Osteocyte (in vitro differentiated cells): ENCODE measurements at places on chromosomes 3 and 15.

- no peak for DNase-seq
These were observed 28.4 kb upstream of the RPL29 start for GRCh38 chr3:52023860-52024764.

GRCh38 chr3:151293127-151293526, 14.8 kb upstream of the P2RY14 start:
- DNase-seq, result no peak

- no peak for DNase-seq
These were observed 1.2 kb upstream of the LRRC34 start for GRCh38 chr3:169813757-169814517.

DNA sequence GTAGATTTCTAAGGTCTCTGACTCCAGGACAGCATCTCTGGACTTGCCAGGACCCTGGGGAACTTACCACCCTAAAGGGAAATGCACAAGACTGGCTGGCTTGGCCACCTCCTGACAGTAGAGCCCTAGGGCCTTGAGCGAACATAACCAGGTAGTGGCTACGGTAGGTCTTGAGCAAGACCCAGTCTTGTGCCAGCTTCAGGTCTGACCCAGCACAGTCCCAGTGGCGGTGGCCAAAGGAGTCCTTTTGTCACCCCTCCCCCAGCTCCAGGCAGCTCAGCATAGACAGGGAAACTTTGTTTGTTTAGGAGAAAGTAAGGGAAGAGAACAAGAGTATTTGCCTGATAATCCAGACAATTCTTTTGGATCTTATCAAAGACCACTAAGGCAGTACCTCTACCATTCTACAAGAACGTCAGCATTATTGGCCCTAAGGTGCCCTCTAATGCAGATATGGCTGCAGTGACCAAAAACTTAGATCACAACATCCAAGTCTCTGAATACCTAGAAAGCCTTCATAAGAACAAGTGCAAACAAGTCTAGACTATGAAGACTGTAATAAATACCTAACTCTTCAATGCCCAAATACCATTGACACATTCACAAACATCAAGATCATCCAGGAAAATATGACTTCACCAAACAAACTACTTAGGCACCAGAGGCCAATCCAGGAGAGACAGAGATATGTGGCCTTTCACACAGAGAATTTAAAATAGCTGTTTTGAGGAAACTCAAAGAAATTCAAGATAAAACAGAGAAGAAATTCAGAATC, 38.7 kb upstream of the FBN1 start:
- DNase-seq, result no peak

GRCh38 chr3:123344907-123345594, 103.8 kb downstream of the ADCY5 start:
- DNase-seq, result no peak

- no peak for DNase-seq
These were observed 540.1 kb downstream of the NTRK3 start for GRCh38 chr15:87716422-87716821.

- no peak for DNase-seq
These were observed 66.4 kb downstream of the ZMAT3 start for GRCh38 chr3:179005213-179005612.

- DNase-seq, result no peak
These were observed 34.3 kb upstream of the RFTN1 start for GRCh38 chr3:16547561-16548357.

DNA sequence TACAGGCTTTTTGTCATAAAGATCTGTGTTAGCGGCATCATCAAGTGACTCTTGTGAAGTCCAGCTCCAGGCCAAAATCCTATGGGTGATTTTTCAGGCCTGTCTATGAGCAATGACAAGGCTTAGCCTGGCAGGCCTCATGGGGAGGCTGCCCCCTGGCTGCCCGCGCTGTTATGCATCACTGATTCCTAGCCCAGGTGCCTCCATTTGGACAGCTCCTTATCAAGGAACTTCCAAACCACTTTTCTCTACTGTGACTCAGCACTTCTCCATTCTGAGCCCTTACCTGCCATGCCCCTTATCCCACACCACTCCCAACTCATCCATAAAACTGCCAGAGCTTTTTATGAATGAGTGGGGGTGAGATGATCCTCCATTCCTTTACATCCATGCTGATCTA, 91.5 kb upstream of the C3orf80 start:
- DNase-seq, result no peak

GRCh38 chr3:45145223-45145622, 955 bp downstream of the CDCP1 start:
- DNase-seq, result no peak

DNA sequence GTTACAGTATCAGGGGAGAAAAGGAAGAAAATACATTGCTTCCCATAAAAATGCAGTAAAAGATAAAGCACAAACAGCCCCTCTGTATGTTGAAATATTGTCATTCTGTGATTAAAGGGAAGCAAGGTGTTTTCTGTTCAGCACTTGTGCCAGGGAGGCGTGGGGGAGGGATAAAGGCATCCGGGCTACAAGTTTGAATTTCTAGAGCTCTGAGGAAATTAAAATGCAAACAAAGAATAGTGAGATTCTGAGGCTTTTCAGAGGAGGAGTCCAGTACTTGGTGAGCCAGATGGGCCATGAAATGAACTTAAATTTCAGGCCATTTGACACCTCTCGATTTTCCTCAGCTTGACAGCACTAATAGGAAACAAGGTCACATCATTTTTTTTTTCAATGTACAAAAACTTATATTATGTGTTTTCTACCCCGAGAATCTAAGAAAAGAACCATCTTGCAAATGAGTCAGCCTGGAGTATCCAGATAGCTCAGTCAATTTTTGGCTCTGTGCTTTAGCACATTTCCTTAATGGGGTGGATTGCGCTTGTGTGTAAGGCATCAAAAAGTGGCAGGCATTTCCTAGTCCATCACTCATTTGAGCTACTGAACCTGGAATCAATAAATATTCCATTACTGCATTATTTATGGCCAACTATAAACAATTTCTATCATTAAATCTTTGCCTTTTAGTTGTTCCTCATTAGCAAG, 640.8 kb upstream of the TBL1XR1 start:
- DNase-seq, result no peak

- no peak for DNase-seq
These were observed 180.8 kb downstream of the ATP10A start for GRCh38 chr15:25682340-25682739.

GRCh38 chr15:41779662-41780157, 5.4 kb downstream of the MAPKBP1 start:
- DNase-seq, result no peak

DNA sequence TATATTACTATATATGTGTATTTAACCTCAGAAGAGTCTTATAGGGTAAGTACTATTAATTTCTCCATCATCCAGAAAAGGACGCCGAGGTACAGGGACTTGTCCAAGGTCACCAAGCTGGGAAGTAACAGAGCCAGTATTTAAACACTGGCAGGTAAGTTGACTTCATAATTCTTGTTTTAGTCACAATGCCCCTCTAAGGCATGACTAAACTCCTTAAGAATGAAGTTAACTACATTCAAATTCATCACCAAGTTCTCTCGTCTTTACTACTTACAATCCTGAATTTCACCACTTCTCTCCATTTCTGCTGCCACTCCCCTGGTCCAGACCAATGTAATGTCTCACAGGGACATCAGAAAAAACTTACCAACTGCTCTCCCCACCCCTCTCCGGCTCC, 312.1 kb downstream of the GRM7 start:
- DNase-seq, result no peak

- no peak for DNase-seq
These were observed 3.8 kb downstream of the DCBLD2 start for GRCh38 chr3:98897701-98898100.

DNA sequence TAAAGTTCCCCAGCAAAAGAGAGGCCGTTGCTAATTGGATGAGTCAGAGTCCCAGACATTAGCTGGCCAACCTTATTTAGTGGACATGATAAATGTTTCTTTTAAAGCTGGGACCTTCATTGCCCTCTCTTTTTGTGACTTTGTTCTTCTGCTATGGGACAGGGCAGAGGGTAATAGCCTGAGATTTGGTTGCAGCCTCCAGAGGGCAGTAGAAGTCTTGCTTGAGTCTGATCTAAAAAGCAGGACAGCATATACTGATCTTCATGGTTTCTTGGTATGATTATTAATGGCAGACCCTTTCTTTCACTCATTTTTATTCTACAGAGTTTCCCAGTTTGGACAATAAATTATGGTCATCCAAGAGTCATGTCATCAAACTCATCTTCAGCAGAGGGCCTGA, 25.1 kb upstream of the ZKSCAN7 start:
- DNase-seq, result no peak
